ENCODE measurements at places on chromosomes 1 and 21.

DNA sequence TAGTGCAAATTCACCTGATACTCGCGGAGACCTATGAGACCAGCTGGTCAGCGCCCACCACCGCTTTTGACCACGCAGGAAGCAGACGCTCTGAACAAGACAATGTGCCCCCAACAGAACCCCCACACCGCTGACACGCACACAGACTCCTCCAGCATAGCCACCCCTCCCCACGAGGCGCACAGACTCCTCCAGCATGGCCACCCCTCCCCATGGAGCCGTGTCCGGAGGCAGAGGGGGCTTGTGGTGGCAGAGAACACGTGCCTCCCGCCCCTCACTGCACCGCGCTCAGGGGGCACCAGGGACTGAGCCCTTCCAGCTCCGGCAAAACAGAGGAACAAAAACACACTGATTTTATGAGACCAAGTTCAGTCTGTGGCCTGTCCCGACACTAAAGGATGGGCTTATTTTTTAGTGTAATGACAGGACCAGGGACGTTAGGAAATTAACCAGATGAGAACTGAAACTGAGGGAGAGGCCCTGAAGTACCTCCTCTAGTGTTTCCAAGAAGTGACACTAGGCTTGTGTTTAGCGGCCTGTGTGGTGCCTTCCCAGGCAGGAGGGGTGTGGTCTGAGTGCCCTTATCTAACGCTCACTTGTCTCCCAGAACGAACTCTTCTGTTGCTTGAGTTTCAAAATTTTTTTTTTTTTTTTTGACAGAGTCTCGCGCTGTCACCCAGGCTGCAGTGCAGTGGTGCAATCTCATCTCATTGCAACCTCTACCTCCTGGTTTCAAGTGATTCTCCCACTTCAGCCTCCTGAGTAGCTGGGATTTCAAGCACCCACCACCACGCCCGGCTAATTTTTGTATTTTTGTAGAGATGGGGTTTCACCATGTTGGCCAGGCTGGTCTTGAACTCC is 10.0 kb upstream of the AGPAT3 start:
- peak; percentile 88 for DNase-seq

DNA sequence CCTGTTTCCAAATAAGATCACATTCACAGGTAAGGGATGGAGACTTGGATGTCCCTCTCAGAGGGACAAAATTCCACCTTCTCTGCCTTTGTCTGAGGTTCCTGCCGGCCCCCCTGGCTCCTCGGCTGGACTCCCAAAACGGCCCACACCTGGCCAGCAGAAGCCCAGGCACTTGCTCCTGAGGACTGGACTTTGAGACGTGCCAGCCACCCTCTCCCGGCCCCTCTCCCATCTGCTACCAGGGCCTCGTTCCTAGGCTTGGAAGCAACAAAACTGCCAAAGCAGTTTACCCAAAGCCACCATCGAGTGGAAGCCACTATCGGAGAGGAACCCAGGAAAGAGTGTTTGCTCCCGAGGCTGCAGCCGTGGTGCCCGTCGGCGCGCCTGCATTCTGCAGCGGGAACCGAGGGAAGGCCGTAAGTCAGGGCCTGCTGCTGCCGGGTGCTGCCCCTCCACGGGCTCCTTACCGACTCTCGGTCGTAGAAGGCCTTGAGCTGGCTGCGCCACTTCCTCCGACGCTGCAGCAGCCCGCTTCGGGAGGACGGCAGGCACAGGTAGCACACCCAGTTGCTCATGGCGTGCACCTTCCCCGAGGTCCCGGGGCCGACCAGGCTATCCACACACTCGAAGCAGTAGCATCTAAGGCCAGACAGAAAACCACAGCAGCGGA is 3.5 kb downstream of the DNMT3L start:
- DNase-seq: no peak

GRCh38 chr1:199691540-199691939 is 336.0 kb upstream of the NR5A2 start:
- DNase-seq: no peak

DNA sequence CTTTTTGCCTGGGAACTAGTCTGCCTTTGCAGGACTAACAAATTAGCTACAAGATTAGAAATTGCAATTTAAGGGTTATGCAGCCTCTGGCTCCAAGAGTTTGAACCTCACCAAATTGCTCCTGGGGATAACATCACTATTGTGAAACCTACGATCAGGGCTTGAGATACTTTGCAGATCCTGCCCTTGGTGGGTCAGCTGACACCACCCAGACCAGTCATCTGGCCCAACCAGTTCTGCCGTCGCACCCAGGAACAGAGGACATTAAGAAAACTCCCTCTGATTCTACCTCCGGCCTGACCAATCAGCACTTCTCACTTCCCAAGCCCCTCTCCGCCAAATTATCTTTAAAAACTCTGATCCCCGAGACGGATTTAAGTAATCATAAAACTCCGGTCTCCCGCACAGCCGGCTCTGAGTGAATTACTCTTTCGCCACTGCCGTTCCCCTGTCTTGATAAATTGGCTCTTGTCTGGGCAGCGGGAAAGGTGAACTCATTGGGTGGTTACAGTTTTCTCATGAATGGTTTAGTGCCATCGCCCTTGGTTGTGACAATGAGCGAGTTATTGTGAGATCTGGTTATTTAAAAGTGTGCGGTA is 32.9 kb upstream of the B3GALT5 start:
- no peak for DNase-seq

- no peak for DNase-seq
These were observed 8.9 kb upstream of the PCBP3 start for GRCh38 chr21:45634511-45635183.

Data from K562 (cell line).